ENCODE measurements at places on chromosomes 13 and 19.

DNA sequence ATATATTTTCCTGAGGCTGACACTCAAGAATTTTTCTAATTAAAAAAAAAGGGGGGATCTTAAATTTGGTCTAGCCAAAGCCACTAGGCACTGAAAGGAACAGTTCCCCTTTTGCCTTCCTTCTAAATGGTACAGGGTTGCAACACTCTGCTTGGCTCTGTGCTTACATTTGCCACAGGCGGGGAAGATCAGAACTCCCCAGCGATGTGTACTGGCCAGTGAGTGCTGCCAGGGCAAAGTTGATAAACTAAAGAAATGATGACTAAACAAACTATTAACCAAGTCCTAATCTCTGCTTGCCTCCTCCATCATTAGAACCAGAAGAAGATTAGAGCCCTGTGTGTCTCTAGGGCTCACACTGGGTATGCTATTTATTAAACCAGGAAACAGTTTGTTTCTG lies 75.3 kb upstream of the SCEL start:
- DNase-seq = no peak

GRCh38 chr13:36074659-36075058 lies 56.5 kb downstream of the DCLK1 start:
- DNase-seq = no peak

- DNase-seq = no peak
These were observed 258.4 kb upstream of the SLC10A2 start for GRCh38 chr13:103324641-103325040.

DNA sequence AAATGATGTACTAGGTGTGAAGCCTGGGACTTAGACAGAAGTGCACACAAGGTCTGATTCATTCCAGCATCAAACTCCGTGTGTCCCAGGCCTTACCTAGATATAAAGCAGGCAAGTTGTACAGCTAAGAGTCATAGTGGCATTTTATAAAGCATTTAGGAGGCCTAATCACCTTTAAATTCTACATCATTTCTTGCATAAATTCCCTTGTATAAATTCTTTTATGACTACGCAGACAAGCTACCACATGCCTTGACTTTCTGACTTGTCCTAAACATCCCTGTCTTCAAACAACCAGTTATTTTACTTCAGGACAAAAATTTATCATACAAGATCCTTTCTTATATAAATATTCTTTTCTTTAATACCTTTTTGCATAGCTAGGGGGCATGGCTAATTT lies 22.5 kb downstream of the TMEM255B start:
- DNase-seq = no peak

GRCh38 chr19:58228585-58229254 lies at the start of gene ZNF544:
Gene ZNF544 (plus strand): TSS chr19:58228914. CDS start chr19:58244024, 15,110 bp downstream.
- DNase-seq = peak; percentile 34

- no peak for DNase-seq
These were observed 1.6 kb downstream of the DNM2 start for GRCh38 chr19:10719466-10719961.

- DNase-seq = no peak
These were observed 816 bp upstream of the PRKD2 start for GRCh38 chr19:46717716-46718143.

DNA sequence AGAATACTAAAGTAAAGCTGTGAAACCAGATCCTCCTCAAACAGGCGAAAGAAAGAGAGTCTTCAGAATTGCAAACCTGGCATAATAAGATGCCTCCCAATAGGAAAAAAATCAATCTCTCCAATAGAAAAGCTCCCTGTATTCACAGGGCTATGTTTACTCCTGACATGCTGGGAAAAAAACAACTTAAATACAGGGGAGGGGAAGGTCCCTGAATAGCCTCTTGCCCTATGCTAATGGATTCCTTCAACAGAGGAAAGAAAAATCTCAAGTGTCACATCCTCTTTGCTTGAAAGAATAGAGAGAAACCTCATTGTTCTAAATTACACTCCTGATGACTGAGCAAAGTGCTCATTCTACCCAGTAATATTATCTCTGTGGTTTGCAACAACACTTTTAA lies 1271.1 kb upstream of the PRR20A start:
- DNase-seq = no peak

- DNase-seq = no peak
These were observed at the start of gene LRRC25 for GRCh38 chr19:18397242-18398202. Gene LRRC25 (minus strand): TSS chr19:18397622. CDS start chr19:18396963, 659 bp downstream.

DNA sequence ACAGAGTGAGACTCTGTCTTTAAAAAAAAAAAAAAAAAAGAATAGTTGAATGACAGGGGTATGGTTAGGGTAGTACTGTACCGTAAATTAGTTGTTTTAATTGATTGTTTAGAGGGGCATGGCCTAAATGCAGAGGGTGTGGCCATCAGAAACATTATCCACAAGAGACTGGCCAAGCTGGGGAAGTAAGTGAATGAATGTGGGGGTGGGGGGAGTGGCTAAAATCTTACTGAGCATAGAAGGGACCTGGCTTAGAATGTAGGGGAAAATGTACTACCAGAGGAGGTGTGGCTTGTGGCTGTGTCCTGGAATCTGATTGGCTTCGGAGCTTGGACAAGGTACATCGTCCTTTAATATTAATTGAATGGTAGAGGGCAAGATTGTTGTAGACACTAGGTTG lies 3.8 kb downstream of the BCL2L12 start:
- DNase-seq = no peak

DNA sequence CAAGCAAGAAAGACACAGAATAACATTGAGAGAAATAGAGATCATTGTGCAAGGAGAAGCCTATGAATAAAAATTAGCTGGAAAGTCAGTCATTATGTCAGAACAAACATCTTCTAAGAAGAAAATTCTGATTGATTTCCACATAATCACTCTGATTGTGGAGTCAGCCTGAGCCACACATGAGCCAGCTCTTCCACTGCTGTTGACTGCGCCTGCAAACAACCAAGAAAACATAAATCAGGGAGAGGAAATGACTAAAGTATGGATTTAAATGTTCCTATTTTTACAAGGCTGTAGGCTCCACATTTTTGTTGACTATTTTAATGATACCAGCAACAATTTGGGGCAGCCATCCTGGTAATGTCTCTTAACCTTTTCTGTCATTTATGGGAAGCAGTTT lies 962.3 kb downstream of the EFNB2 start:
- no peak for DNase-seq

- no peak for DNase-seq
These were observed 283.1 kb downstream of the KLF12 start for GRCh38 chr13:73851104-73851503.

GRCh38 chr13:110923086-110923485 lies 8.2 kb upstream of the ANKRD10 start:
- no peak for DNase-seq

DNA sequence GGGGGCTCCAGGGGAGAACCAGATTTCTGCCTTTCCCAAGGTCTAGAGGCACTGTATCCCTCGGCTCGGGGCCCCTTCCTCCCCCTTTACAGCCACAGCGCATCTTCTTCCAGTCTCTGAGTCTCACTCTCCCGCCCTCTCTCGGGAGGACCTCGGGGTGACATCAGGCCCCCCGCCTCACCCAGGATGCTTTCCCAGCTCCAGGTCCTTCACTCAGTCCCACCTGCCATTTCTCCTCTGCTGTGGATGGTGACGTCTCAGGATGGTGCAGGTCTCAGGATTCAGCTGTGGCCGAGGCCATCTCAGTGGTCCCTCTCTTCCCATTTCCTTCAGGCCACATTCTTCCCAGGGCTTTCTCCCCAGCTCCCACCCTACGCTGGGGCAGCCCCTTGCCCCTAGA lies 13.6 kb upstream of the KDM4B start:
- no peak for DNase-seq

- peak; percentile 57 for DNase-seq
These were observed 26.8 kb upstream of the CEACAM21 start for GRCh38 chr19:41548954-41549688.

GRCh38 chr19:2180881-2181632 lies 17.3 kb downstream of the DOT1L start:
- DNase-seq = no peak

DNA sequence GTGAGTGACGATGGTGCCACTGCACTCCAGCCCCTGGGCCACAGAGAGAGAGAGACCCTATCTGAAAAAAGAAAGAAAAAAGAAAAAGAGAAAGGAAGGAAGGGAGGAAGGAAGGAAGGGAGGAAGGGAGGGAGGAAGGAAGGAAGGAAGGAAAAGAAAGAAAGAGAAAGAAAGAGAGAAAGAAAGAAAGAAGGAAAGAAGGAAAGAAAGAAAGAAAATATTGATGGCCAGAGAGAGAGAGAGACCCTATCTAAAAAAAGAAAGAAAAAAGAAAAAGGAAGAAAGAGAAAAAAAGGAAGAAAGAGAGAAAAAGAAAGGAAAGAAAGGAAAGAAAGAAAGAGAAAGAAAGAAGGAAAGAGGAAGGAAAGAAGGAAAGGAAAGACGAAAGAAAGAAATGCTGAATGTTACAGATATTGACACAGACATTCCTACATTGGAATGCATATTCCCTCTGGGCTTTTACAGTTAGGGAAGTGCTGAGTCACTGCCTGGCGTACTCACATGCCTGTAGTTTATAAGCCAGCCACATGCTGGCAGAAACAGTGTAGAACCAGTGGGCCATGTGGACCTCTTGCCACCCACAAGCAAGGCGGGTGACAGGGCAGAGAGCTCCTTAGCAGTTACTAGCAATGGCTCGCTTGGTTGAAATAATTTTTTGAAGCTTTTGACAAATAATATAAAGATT lies 34.6 kb upstream of the SLC46A3 start:
- DNase-seq = no peak

GRCh38 chr19:54424660-54425381 lies 9.6 kb downstream of the TTYH1 start:
- DNase-seq = no peak

DNA sequence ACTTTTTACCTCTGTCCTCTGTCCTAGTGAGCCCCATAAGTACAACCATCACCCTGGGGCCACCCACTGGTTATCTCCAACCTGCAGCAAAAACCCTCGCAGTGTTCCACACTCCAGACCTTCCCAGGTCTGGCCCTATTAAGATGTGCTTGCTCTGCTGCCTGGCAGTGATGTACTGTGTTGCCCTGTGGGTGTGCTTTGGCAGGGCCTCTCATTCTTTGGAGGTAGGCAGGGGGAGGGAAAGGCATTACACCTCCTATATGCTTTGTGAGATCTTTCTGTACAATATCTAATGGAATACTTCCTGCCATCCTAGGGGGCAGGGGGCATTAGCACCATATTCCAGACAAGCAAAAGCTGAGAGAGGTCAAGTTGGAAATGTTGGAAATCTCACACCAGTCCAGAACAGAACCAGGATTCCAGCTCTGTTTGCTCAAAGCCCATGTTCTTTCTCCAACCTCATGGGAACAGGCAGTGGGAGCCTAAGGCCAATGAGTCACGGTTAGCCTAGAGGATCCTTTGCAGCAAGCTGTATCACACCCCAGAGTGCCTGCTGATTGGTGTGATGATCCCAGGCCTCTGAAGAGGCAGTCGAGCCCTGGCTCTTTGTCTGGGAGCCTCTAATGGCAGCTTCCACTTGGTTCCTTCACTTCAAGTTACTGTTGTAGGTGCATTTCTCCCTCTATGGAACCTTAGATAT lies 59.7 kb upstream of the UBL3 start:
- DNase-seq = no peak

DNA sequence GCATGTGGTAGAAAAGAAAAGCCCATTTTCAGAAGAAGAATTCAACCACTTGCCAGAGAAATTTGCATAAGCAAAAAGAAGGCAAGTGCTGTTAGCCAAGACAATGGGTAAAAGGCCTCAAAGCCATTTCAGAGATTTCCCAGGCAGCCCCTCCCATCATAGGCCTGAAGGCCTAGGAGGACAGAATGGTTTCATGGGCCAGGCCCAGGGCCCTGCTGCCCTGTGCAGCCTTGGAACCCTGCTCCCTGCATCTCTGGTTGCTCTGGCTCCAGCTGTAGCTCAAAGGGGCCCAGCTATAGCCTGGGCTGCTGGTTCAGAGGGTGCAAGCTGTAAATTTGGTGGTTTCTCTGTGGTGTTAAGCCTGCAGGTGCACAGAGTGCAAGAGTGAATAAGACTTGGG lies 212.8 kb downstream of the EFNB2 start:
- DNase-seq = no peak

DNA sequence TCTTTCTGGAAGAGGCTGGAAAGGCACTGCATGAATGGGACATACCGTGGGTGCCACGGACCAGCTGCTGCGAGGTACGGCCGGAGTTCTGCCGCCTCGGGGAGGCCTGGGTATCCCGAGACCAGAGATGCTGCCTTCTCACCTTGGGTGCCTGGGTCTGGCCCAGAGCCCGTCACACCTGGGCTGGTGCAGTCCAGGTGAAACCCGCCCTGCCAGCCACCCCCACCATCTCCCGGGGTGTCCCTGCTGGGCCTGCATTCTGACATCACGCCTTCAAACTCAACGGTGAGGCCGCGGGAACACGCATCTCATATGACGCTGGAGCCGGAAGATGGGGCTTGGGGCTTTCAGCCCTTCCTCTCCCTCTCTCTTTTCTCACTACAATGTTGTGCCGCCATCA lies 98.0 kb downstream of the GADD45B start:
- DNase-seq = no peak

GRCh38 chr13:77124423-77124822 lies 97.5 kb upstream of the FBXL3 start:
- no peak for DNase-seq

DNA sequence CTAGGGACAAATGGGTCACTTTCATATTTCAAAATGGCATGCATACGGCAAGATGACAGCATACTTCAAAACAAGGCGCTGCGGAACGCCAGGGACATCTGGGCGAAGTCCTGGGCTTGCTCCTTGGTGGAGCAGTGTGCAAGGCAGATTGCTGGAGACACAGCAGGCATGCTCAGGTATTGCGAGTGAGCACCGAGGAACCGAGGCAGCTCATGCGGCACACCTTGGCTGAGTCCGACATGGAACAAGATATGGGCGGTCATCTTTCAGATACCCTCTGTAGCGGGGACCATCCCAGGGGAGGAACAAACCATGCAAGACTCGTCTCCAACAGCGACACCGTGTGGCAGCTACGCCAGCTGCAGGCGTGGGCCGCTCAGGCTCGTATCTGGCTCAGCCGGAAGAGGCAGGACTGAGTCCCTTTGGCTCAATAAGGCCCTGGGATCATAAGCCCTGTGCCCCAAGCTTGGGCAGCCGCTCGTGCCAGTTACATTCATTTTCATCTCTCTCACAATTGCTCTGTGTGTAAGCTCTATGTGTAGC lies 112.4 kb downstream of the NUFIP1 start:
- no peak for DNase-seq
